ENCODE measurements at places on chromosomes 3 and 15.

DNA sequence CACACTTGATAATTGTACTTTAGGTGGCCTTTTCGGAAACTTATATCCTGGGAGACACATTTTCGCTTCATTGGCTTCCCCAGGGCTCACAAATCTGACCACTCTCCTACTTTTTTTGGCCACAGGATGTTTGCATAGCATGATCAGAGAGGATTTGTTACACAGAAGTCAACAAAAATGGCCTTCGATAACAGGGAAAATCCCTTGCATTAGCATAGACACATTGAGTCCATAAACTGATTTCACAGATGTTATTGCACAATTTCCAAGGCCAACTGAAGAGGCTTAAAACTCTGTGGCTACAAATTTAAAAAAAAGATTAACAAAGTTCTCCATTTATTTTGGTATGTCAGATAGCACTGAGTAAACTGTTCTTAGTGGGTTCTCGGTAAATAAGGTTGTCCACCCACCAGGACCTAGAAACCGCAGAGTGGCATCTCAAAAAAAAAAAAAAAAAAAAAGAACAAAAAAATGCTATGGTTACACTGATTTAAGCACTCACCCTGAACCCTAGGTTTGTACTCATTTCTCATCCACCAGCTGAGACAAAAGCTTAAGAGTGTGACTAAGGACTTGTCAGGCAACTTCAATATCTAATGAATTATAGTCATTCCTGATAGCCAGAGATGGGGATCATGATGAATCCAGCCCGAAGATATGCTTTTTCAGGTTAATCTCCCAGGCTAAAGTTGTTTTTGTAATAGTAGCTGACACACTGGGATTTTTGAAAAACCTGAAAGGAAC, 188.9 kb upstream of the SYNPR start:
- H3K36me3 ChIP-seq: no peaks in the 10 kb centered on the region
- no peak for DNase-seq
- no peak overlapping the region for H3K4me3 ChIP-seq
- H3K4me1 ChIP-seq: no peaks in the 10 kb centered on the region
- no peaks in the 10 kb centered on the region for H3K27me3 ChIP-seq
- no peak overlapping the region for H3K27ac ChIP-seq

DNA sequence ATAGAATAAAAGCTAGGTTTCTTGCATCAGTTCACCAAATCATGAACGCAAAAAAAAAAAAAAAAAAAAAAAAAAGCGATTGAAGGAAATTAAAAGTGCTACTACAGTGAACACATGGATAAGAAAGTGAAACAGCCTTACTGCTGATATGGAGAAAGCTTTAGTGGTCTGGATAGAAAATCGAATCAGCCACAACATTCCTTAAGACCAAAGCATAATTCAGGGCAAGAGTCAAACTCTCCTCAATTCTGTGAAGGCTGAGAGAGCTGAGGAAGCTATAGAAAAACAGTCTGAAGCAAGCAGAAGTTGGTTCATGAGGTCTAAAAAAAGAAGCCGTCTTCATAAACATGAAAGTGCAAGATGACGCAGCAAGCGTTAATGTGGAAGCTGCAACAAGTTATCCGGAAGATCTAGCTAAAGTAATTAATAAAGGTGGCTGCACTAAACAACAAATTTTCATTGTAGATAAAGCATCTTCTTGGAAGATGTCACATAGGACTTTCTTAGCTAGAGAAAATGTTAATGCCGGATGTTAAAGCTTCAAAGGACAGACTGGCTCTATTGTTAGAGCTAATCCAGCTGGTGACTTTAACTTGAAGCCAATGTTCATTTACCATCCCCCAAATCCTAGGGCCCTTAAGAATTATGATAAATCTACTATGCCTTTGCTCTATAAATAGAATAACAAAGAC, 19.2 kb downstream of the P3H2 start:
- peak overlapping the region; percentile 34 for H3K4me3 ChIP-seq
- H3K27ac ChIP-seq: no peak overlapping the region
- peaks cover 9% of the 10 kb centered on the region for H3K27me3 ChIP-seq
- H3K36me3 ChIP-seq: no peaks in the 10 kb centered on the region

GRCh38 chr15:31485911-31486461, 159.4 kb downstream of the KLF13 start:
- H3K27me3 ChIP-seq: peaks cover 10% of the 10 kb centered on the region
- peaks cover 3% of the 10 kb centered on the region for H3K36me3 ChIP-seq
- H3K27ac ChIP-seq: no peak overlapping the region
- no peak for DNase-seq
- H3K4me1 ChIP-seq: peaks cover 71% of the 10 kb centered on the region
- no peak overlapping the region for H3K4me3 ChIP-seq

GRCh38 chr3:110575702-110576101, 495.9 kb upstream of the NECTIN3 start:
- DNase-seq: no peak
- H3K36me3 ChIP-seq: no peaks in the 10 kb centered on the region
- H3K4me1 ChIP-seq: no peaks in the 10 kb centered on the region
- no peak overlapping the region for H3K27ac ChIP-seq

DNA sequence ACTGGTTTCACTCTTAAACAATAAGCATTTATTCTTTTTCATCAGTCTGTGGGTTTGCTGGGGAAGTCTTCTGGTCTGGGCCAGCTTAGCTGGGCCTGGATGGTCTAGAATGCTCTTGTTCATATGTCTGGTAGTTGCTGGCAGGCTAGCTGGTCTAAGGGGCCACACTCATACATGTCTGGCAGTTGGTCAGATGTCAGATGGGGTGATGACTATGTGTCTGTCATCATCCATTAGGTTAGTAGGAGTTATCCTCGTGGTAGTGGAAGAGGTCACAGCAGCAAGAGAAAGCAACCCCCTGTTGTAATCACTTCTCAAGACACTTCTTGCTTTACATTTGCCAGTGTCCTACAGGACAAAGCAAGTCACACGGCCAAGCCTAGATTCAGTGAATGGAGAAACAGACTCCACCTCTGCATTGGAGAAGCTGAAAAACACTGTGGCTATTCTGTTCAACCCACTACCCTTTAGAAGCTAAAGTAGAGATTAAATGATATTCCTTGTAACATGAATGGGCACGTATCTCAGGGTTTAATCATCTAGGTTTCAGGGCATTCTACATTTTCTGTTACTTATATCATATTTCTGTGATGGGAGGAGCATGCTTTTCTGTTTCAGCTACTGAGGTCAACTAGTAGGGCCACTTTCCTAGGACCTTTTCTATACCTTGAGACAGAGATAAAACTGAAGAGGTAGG, 5.5 kb upstream of the ARID3B start:
- no peaks in the 10 kb centered on the region for H3K27me3 ChIP-seq
- DNase-seq: no peak
- no peak overlapping the region for H3K4me3 ChIP-seq
- H3K27ac ChIP-seq: no peak overlapping the region
- peaks cover 2% of the 10 kb centered on the region for H3K36me3 ChIP-seq
- peaks cover 23% of the 10 kb centered on the region for H3K4me1 ChIP-seq

GRCh38 chr15:62109437-62109836, 42.7 kb downstream of the C2CD4A start:
- no peak overlapping the region for H3K4me3 ChIP-seq
- H3K27ac ChIP-seq: no peak overlapping the region
- no peaks in the 10 kb centered on the region for H3K36me3 ChIP-seq
- H3K27me3 ChIP-seq: peaks cover 12% of the 10 kb centered on the region
- peaks cover 17% of the 10 kb centered on the region for H3K4me1 ChIP-seq

- no peaks in the 10 kb centered on the region for H3K36me3 ChIP-seq
- H3K4me1 ChIP-seq: no peaks in the 10 kb centered on the region
- H3K4me3 ChIP-seq: no peak overlapping the region
- peaks cover 6% of the 10 kb centered on the region for H3K27me3 ChIP-seq
- DNase-seq: no peak
Observed at GRCh38 chr3:115580566-115580965, 42.7 kb upstream of the GAP43 start.
